Cerebellar nuclear complex (tissue), 1 donor: ENCODE measurements at places on chromosomes 4 and X.

- DNase-seq = no peak
Observed at GRCh38 chrX:104195489-104196084, 29.3 kb downstream of the FAM199X start.

- DNase-seq = no peak
Observed at GRCh38 chr4:63458010-63458409, 951.2 kb downstream of the TECRL start.

DNA sequence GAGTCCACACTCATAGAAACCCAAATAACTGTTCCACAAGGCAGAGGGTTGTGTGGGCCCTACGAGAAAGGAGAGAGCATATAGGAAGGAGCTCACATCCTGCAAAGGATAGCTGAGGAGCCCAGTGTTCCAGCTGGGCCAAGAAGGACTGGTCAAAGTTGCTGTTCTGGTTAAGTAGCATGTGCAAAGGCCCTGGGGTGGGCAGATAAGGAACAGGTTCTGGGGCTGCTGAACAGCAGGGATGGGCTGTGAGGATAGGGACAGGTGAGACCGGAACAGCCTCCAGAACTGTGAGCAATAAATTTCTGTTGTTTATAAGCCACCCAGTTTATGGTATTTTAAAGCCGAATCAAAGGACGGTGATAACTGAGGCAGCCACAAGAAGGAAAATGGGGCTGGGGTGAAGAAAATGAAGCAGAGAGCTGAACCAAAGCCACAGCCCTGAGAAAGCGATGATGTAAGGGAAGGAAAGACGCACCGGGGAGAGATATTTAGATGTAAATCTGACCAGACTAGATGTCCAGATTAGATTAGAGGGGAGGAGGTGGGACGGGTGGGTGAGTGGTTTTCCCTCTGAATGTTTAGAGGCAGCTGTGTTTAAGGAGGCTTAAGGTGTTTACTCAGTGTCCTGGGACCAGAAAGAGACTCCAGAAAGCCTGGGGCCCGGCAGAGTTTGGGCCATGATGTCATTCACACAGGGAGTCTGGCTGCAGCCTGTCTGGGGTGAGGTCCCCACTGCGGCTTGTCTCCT, 180.8 kb upstream of the BCOR start:
- no peak for DNase-seq

- no peak for DNase-seq
Observed at GRCh38 chr4:108590776-108591175, 29.6 kb upstream of the RPL34 start.

DNA sequence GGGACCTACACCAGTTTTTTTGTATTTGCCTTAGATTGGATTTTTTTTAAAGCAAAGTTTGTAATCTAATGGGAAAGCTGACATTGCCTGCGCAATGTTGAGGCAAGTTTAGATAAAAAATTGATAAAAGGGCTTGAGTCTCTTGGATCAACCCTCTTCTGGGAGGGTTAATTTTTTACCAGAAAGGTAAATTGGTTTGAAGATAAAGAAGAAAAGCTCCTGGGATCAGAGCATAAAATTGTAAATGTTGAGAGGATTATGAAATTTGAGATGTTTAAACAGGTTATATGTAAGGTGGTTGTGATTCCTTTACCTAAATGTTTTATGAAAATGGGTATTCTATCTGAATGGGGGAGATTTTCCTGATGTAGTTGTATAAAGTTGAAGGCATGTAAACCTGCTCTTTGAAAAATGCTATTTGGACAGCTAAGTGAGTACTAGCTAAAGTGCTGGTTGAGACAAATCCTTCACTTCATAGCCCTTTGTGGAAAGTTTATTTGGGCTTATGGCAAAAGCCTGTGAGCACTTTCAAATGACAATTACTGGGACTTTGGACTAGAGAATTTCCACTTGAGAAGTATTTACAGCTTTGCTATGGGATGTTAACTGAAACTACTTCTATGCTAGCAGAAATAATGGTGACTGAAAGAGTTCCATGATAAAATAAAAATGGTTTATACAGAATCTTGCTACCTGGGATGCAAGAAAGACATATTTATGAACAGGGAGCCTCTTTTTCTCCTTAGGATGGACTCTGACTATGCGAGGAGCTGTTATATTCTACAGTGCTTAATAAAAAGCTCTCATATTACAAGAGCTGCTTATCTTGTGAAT, 56.2 kb downstream of the UGT2B10 start:
- DNase-seq = no peak

GRCh38 chrX:17567187-17567586, 170.1 kb upstream of the SCML1 start:
- peak; percentile 69 for DNase-seq

- DNase-seq = no peak
Observed at GRCh38 chr4:176099314-176099713, 33.7 kb downstream of the WDR17 start.

- DNase-seq = no peak
Observed at GRCh38 chrX:77935886-77936285, 25.4 kb downstream of the ATP7A start.

DNA sequence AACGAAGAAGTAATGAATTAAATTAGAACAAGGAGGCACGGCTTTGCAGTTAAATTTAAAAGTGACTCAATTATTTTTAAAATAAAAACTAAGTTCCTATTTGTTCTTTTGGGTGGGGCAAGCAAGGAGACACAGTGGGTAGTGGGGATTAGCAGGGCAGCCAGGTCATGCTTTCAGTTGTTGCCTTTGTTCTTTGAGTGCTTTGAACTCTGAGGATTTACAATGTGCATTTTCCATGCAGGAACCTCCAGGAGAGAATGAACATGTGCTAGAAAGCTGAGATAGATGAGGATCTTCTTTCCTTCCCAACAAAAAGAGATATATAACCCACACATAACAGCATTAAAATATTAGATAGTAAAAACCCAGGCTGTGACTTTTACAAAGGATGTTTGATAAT, 420.4 kb upstream of the CTSO start:
- DNase-seq = no peak

DNA sequence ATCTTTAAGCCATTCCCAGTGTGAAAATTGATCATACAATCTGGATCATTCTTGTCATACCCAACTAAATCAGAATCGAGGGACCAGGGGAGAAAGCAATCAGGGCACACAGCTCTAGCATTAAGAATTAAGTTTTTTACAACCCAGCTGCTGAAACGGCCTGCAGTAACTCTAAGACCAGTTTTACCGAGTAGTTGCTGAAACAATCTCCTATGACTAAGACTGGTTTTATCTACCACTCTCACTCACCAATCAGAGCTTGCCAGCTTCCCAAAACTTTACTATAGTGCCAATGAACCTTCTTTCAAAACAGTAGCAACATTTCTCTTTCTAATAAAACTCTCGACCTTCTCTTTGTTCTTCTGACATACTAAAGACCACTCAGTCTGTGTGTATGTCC, 2.8 kb upstream of the SAP30 start:
- no peak for DNase-seq

- DNase-seq = peak; percentile 51
Observed at GRCh38 chr4:52983563-52984303, 121.6 kb downstream of the RASL11B start.

DNA sequence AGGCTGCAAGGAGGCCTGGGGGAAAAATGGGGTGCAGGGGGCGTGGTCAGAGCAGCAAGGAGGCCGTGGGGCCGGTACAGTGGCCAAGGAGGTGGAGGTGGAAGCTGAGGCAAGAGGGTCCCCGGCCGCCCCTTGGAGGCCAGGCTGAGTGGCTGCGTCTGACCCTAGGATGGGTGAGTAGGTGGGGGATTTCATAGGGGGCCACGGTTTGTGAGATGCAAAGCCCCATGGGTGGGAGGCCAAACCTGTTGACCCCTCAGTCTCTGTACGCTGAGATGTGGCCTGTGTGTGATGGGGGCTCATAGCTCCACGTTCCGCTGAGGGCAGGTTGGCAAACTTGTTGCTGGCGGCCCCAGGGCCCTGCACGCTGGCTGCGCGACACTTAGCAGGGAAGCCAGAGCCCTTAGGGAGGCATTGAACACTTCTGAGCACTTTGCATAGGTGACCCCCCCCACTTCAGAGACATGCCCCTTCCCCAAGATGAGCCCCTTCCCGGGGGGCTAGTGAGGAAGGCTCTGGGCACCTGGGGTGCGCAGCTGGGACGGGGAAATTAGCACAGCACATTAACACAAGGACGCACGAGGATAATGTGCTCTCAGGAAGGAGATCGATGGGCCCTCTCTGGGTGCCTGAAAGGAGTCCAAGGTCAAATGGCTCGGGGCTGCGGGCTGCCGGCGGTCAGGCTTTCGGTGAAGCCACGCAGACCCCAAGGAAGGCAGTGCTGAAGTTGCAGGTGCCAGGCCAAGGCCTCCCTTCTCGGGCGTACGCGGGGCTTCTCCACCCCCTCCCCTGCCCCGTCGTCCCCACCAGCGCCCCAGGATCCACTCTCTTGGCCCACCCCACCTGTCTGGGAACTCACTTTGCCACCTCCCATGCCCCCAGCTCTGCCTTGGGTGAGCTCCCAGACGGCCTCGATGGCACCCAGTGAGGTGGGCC, 107.4 kb downstream of the HMX1 start:
- DNase-seq = no peak

- no peak for DNase-seq
Observed at GRCh38 chr4:84401701-84402306, 97.3 kb downstream of the NKX6-1 start.

GRCh38 chrX:147079974-147080373, 265.4 kb upstream of the CXorf51A start:
- DNase-seq = no peak

DNA sequence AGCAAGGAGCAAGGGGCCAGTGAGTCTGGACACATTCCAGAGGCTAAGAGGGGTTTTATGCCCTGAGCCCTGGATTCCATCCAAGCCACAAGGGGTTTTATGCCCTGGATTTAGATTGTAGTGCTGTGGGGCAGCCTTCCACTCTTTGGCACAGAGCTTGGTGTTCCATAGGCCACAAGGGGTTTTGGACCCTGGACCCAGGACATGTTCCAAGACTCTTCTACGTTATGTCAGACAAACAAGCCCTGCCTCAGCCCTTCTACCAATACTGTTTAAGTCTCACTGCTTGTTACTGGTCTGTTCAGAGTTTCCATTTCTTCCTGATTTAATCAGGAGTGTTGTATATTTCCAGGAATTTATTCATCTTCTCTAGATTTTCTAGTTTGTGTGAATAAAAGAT, 12.8 kb upstream of the SCARB2 start:
- DNase-seq = no peak

GRCh38 chr4:179624768-179625181, 2182.5 kb upstream of the AGA start:
- DNase-seq = no peak
